CD4-positive, alpha-beta T cell treated with Interleukin-2 at 100 ng/mL for 4 hours (primary cell): ENCODE measurements at places on chromosomes 13 and 19.

- DNase-seq: no peak
These were observed 18.2 kb downstream of the ZNF121 start for GRCh38 chr19:9565900-9566705.

- DNase-seq: peak; percentile 70
These were observed 3.9 kb downstream of the TMEM147 start for GRCh38 chr19:35549174-35549788.

DNA sequence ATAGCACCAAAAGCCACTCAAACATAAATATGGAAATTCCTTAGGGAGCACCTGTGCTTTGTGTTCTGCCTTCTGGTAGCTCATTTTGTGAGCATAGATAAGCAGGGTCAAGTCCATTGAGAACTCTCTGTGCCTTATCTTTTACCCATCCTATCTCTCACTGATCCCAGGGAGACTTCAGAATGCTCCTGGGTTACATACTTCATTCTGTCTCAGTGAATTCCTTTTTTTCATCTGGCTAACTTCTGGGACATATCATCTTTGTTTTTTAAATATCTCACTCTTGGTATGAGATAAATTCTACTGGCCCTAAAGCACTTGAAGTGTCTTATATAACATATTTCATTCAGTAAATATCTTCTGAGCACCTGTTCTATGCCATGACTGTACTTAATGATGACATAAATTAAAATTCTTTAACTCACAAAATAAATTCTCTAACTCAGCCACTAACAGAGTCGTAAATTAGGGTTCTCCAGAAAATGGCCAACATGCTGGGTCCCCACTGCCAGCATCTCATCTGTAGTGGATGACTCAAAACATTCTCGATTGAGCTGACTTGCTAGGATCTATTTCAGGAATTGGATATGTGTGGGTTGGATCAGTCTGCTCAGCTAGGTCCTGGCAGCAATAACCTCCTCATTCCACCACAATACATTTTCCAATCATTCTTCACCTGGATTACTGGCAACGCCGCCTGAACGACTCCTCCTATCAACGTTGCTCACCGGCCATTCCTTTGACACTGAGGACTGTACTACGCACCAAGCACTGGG is 170.2 kb downstream of the FOXO1 start:
- no peak for DNase-seq

- no peak for DNase-seq
These were observed 1.8 kb downstream of the KATNAL1 start for GRCh38 chr13:30305456-30305970.

DNA sequence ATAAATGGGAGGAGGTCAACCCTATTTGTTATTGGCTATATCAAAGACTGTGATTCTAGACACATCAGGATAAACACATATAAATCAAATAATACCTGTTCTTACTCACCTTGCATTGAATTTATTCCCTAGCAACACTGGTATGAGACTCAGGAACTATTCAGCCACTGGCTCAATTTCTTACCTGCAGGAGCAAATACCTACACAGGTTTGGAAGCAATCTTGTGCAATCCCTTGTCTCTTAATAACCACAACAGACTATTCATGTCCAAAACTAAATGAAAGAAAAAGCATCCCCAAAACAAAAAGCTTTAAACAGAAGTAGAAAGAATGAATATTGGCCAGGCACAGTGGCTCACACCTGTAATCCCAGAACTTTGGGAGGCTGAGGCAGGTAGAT is 55.5 kb downstream of the TBC1D4 start:
- DNase-seq: no peak

DNA sequence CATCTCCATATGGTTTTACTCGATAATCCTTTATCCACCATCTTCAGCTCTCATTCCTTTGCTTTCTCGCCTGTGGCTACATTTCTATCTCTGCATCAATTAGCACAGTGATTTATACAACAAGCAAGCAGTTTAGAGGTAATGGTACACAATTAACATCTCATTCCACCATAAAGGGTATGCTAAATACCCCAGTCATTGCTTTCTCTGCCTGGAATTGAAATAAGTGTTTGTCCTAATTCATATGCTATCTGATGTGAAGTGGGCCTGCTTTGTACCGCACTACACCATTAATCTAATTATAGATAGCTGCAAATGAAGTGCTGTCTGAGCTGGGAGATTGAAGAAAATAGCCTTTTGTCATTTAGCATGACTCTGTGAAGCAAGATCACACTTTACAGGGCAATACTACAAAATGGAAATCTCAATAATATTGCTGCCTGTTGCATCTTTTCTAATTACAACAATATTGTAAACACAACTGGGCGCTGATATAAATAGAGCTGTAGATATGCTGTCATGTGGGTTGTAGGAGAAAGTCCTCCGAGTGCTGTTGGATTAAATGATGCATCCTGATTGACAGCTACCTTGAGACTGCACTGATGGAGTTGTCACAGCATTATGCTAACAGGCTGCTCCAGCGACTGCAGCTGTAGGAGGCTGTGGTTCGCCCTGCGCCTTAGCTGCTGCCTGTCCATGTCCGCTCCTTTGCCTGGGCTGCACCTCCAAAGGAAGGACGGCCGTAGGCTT is 78.2 kb downstream of the GGACT start:
- DNase-seq: no peak

- DNase-seq: no peak
These were observed 18.3 kb downstream of the NCLN start for GRCh38 chr19:3203805-3204645.

- no peak for DNase-seq
These were observed 222.0 kb upstream of the ARGLU1 start for GRCh38 chr13:106789911-106790310.

GRCh38 chr19:46478356-46478986 is 7.1 kb upstream of the PNMA8A start:
- peak; percentile 18 for DNase-seq

GRCh38 chr19:7293762-7294557 is at the start of gene INSR:
TSS of gene INSR (minus strand) at chr19:7294414. CDS start at chr19:7293891, 523 bp downstream.
- peak; percentile 43 for DNase-seq

GRCh38 chr13:21081926-21082325 is 20.5 kb upstream of the LATS2 start:
- DNase-seq: no peak

GRCh38 chr13:73658639-73659038 is 475.6 kb downstream of the KLF12 start:
- no peak for DNase-seq

GRCh38 chr19:33274663-33275558 is 27.4 kb downstream of the CEBPA start:
- DNase-seq: no peak

DNA sequence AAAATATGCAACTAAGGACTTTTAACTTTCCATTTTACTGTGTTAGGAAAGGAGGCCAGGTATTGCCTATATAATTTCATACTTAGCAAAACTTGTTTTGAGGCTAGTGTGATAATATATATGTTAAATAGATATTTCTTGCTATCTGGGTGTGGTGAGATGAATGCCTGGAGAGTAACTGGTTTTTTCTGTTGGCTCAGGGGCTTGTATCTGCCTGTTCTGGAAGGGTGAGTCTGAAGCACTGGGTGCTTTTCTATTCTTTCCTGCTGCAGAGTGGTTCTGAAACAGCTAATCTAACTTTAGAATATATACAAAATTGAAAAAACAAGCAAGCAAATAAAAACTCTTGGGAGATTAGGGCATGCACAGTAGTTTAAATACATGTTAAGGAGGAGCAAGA is 64.6 kb upstream of the MYCBP2 start:
- DNase-seq: no peak

- no peak for DNase-seq
These were observed 5.1 kb downstream of the CHERP start for GRCh38 chr19:16537111-16537510.

GRCh38 chr19:56253737-56254136 is 18.8 kb upstream of the EDDM13 start:
- DNase-seq: peak; percentile 45

DNA sequence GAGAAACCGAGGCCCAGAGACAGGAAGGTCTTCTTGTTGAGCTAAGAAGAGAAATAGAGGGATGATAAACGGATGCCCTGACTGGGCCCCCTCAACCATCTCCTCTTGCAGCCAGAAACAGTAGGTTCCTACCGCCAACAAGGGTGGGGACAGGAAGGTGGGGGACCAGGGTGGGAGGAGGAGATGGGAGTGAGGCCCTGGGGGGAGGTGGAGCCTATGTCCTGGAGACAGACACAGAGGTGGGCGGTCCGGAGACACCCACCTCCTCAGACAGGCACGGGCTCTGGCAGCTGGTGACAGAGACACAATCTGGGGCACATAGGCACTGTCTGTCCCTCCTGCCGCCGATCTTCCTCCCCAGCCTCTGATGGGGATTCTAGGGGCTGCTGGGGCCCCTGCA is 16.9 kb downstream of the GADD45B start:
- DNase-seq: no peak

- peak; percentile 16 for DNase-seq
These were observed 3.5 kb downstream of the COPE start for GRCh38 chr19:18915639-18916038.

DNA sequence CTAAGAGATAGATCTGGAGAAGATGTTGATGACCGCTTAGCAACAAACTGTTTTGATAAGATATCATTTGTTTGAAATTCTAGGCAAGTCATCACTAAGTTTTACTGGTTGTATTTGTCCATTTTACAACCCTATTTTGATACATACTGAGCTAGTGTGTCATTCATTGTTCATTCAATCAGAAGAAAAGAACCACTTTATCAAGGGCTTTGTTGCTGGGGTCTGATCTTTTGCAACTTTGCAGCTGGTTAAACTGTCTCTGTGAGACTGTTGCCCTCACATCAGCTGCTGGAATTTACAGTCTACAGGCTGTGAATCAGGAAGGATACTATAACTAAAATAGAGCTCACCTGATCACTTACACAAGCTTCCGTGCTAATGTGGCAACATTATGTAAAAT is 290.5 kb downstream of the RFC3 start:
- no peak for DNase-seq
